ENCODE measurements at places on chromosomes 6 and 20. TPM values are rescaled to one million over a fixed set of nuclear protein-coding genes. Genes with fewer than 3 reads are reported as not detected.

DNA sequence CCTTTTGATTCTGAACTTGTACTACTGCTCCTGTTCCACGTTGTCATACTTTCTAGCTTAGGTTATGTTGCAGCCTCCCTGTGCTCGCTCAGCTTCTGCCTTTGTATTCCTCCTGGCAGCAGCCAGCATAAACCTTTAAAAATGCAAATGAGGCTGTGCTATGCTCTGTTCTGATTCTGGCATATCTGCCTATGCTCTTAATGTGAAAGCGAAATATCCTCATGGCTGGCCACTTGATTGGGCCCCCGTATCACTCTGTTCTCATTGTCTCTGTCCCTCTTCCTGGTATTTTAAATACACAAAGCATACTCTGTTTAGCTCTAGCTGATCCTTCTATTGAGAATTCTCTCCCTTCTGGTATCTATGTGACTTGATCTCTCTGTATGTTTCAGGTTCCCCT, 139.0 kb downstream of the JARID2 start:
- peak overlapping the region; percentile 17 for H3K27ac ChIP-seq
- no peak overlapping the region for H3K4me3 ChIP-seq
- H3K4me1 ChIP-seq, result peaks cover 66% of the 10 kb centered on the region

DNA sequence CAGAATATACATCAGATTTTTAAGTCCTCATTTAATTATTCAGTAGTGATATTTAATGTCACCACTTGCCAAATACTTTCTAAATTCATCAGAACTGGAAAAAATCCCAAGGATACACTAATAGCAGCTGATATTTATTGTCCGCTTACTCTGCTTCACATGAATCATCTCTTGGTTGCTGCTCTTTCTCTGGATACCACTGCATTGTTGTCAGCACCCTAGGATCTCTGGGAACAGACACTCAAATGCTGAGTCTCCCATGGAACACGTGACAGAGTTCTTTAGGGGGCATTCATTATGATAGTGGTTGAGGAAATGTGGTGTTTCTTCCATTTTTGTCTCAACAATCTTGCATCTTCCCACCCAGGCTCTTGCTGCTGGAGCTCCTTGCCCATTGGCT, 318.0 kb downstream of the RFPL4B start:
- no peaks in the 10 kb centered on the region for H3K27me3 ChIP-seq
- H3K4me1 ChIP-seq, result no peaks in the 10 kb centered on the region
- no peak for DNase-seq
- H3K27ac ChIP-seq, result no peak overlapping the region

DNA sequence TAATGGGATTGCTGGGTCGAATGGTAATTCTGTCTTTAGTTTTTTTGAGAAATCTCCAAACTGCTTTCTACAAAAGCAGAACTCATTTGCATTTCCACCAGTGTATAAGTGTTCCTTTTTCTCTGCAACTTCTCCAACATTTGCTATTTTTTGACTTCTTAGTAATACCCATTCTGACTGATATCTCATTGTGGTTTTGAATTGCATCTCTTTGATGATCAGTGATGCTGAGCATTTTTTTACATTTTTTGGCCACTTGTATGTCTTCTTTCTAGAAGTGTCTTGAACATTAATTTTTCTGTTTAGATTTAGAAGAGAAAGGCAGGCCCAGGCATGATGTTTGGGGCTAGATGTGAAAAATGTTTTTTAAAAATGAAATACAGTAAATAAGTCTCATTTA, 553.1 kb upstream of the MAN1A1 start:
- H3K36me3 ChIP-seq, result no peaks in the 10 kb centered on the region
- no peak for DNase-seq
- H3K4me3 ChIP-seq, result no peak overlapping the region
- peaks cover 3% of the 10 kb centered on the region for H3K27me3 ChIP-seq

Gene ZNF831
- 6.5 TPM for total RNA-seq

Gene DPPA5
- total RNA-seq, result not detected

- H3K27me3 ChIP-seq, result no peaks in the 10 kb centered on the region
- DNase-seq, result no peak
- H3K4me3 ChIP-seq, result no peak overlapping the region
- peaks cover 14% of the 10 kb centered on the region for H3K4me1 ChIP-seq
- H3K27ac ChIP-seq, result no peak overlapping the region
- H3K36me3 ChIP-seq, result peaks cover 14% of the 10 kb centered on the region
Observed at GRCh38 chr20:58260006-58260405, 31.6 kb upstream of the ANKRD60 start.

Gene ADGB
- not detected for total RNA-seq

DNA sequence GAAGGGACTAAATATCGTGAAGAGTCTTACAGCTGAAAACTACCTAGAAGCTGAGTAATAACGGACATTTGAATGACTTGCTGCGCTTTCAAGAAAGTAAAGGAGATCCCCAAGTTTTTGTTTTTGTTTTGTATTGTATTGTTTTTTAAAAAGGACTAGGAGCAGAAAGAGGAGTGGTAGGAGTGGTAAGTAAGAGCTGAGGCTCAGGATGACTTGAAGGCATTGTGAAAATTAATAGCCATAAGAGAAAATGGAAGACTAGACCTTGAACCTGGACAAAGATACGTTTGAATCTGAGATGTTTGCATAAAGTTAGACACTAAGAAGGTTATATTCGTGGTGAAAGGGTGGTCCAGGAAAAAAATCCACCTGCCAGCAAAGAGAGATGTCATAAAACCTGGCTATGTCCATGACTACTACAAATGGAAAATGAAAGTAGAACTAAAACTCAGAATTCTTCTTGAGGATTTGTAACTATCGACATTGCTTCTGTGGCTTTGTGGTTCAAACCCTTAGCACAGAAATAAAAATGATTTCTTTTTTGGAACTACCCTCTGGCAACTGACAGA, 824.8 kb upstream of the FLRT3 start:
- peak overlapping the region; percentile 66 for H3K27ac ChIP-seq
- H3K4me3 ChIP-seq, result peak overlapping the region; percentile 41
- no peak for DNase-seq
- no peaks in the 10 kb centered on the region for H3K27me3 ChIP-seq

Gene ISM1
- total RNA-seq, result 3.2 TPM

Measured in activated naive CD8-positive, alpha-beta T cell treated with anti-CD3 and anti-CD28 coated beads for 36 hours (primary cell).